ENCODE measurements at places on chromosomes 3 and 15. TPM values are rescaled to one million over a fixed set of nuclear protein-coding genes. Genes with fewer than 3 reads are reported as not detected.

The CD80 gene
- 2.3 TPM for polyA plus RNA-seq

The TEX55 gene
- polyA plus RNA-seq = not detected

The ZNF774 gene
- 6.6 TPM for polyA plus RNA-seq

The LTK gene
- polyA plus RNA-seq = 2.6 TPM

The CCDC33 gene
- polyA plus RNA-seq = 2.6 TPM

The MEX3B gene
- 6.7 TPM for polyA plus RNA-seq

The PAQR5 gene
- 6.2 TPM for polyA plus RNA-seq

The CAMK2N2 gene
- 0.28 TPM for polyA plus RNA-seq

The HRG gene
- 0.10 TPM for polyA plus RNA-seq

The ROBO1 gene
- 139 TPM for polyA plus RNA-seq

The ARHGEF3 gene
- polyA plus RNA-seq = 22.7 TPM

The NR1I2 gene
- 0.44 TPM for polyA plus RNA-seq

The TMEM108 gene
- 43.1 TPM for polyA plus RNA-seq

The SLC41A3 gene
- polyA plus RNA-seq = 51.0 TPM

The PTX3 gene
- polyA plus RNA-seq = 36.3 TPM

The OIP5 gene
- 7.0 TPM for polyA plus RNA-seq

The CCR3 gene
- 0.12 TPM for polyA plus RNA-seq

The DNAH12 gene
- polyA plus RNA-seq = 7.2 TPM

The ACAD9 gene
- 38.4 TPM for polyA plus RNA-seq

The SMCO1 gene
- polyA plus RNA-seq = 0.06 TPM

The TGM4 gene
- polyA plus RNA-seq = 0.09 TPM

The PLSCR2 gene
- 0.95 TPM for polyA plus RNA-seq

The GRAMD1C gene
- polyA plus RNA-seq = 3.2 TPM

The POPDC2 gene
- 2.8 TPM for polyA plus RNA-seq

The GATM gene
- polyA plus RNA-seq = 19.8 TPM

The RTP1 gene
- polyA plus RNA-seq = not detected

The ZIC1 gene
- polyA plus RNA-seq = 0.28 TPM

The NEO1 gene
- 108 TPM for polyA plus RNA-seq

The CEP63 gene
- polyA plus RNA-seq = 32.3 TPM

The BRK1 gene
- 201 TPM for polyA plus RNA-seq

The TRANK1 gene
- 17.0 TPM for polyA plus RNA-seq

The RNF7 gene
- 97.4 TPM for polyA plus RNA-seq

The BNC1 gene
- 0.55 TPM for polyA plus RNA-seq

The NRG4 gene
- polyA plus RNA-seq = 3.0 TPM

The NME9 gene
- 2.3 TPM for polyA plus RNA-seq

The ACTR8 gene
- 34.7 TPM for polyA plus RNA-seq

The DYNLT2B gene
- polyA plus RNA-seq = 26.0 TPM

The DIS3L gene
- 51.3 TPM for polyA plus RNA-seq

The UCN2 gene
- not detected for polyA plus RNA-seq

The TIPIN gene
- polyA plus RNA-seq = 20.5 TPM

The HYAL1 gene
- polyA plus RNA-seq = 3.1 TPM

The TMOD2 gene
- 6.8 TPM for polyA plus RNA-seq

The GCNT3 gene
- polyA plus RNA-seq = 0.94 TPM

The ZNF639 gene
- polyA plus RNA-seq = 68.3 TPM

The VWA5B2 gene
- 1.8 TPM for polyA plus RNA-seq

The UQCC5 gene
- polyA plus RNA-seq = 12.9 TPM

The GCSAM gene
- 1.5 TPM for polyA plus RNA-seq

The MCTP2 gene
- 36.2 TPM for polyA plus RNA-seq

The FRMD5 gene
- 1.9 TPM for polyA plus RNA-seq

The CLDN11 gene
- polyA plus RNA-seq = 6.0 TPM
